Urothelium cell line (cell line): ENCODE measurements at places on chromosomes 11 and 22.

GRCh38 chr22:27231266-27231665, 570.3 kb downstream of the MN1 start:
- DNase-seq = no peak

GRCh38 chr11:95576146-95576845, 213.3 kb downstream of the FAM76B start:
- DNase-seq = no peak

DNA sequence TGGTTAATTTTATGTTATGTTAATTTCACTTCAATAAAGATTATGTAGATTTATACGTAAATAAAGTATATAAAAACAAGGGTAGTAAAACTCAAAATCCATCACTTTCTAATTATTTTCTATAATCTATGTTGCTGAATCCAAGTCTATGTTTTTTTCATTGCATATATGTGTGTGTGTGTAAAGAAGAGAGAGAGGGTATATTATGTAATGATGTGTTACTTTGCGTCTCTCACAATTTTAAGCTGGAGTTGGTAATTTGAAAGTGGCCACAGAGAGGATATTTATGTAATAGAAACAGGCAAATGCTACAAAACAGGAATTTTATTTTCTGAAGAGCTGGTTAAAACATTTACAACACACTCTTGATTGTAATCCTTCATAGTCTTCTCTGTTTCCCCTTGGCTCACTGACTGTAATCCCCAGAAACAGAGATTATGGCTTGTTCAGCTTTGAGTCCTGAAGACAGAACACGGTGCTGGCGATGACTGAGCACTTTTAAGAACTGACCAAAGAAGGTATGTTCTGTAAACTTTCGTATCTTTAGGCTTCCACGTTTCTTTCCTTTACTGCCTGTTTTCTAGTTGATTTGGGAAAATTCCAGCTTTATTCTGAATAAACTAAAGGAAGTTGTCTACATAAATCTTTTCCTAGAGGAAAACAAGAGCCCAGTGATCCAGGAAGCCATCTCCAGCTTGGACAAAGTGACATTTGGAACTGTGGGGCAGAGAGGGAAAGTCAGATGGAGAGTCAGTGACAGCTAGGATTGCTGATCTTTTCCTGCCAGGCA, 43.6 kb downstream of the OR2AG2 start:
- DNase-seq = no peak

DNA sequence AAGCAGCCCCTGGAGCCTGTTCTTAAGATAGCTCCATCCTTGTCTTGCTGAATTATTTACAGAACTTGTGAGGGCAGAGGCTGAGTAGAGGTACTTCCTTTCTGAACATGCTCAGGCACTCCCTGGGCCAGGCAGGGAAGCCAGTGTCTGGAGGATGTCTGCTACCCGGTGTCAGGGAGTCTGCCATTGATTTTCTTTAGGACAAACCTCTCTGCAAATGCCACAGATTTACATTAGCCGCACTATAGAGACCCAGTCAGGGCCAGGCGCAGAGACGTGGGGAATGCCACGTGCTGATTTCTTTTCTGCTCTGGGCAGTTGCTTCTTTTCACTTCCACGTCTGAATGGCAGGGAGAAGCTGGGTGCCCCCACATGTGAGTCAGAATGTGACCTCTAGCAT, 585.5 kb downstream of the NTM start:
- DNase-seq = no peak

DNA sequence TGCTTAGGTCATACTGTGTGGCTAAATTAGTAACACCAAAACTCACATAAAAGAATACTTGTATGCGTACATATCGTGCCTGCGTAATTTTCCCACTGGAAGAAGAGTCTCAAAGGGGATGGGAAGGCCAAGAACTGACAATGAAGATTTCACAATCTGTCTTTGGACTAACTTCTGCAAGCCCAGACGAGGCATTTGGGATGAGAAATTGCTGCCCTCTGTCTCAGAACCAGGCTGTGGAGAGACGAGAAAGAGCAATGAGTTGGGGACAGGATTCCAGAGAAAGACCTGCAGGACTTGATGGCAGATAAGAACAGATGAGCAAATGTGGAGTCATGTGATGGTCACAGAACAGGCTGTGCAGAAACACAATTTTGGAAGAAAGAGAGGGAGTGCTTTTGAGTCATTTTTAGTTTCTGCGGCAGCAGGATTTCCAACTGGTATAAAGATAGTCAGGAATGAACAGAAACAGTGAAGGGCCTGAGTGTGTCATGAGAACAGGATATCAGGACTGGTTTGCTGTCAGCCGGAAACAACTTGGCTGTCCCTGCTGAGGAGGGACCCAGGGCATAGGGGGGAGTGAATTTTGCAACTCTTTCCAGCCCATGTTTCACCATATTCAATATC, 82.7 kb upstream of the CTSC start:
- no peak for DNase-seq

- no peak for DNase-seq
These were observed 213.6 kb downstream of the DYNC2H1 start for GRCh38 chr11:103322821-103323220.

DNA sequence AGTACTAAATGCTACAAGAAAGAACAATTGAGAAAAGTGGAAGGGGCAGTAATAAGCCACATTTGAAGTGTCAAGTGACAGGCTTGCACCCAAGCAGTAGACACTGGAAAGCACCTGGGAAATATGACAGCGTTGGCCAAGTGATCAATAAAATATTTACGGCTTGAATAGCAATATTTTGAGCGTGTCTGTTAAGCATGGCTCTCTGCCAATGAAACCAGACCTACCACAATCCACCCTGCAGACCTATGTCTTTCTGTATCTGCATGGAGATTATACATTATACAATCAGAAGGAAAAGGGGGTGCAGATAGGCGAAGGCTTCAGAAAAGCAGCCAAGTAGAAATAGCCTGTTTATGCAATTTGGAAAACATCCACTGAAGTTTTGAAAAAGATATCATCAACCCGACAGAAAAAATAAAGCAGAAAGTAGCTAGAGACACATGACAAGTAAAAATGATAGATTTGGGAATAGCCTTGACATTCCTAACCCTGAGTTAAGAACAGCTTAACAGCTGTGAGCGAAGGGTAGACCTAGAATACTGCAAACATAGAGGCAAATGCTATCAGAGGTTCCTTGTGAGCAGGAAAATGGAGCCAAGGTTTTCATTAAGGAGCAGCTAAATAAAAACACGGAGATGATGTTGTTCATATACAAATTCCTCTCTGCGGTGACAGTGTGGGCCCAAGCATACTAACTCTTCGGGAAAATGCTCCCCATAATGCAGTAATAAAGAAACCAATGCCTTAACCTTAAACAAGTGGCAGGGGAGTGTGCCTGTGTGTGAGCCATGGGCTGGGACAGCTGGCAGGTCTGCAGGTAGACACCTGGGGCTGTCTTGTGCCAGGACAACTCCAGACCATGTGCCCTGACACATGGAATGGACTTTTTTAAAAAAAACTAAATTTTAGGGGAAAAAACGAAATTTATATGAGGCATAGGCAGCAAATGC, 71.3 kb downstream of the ETS1 start:
- DNase-seq = no peak

GRCh38 chr11:74288911-74289310, 22.5 kb downstream of the P4HA3 start:
- no peak for DNase-seq
